ENCODE measurements at places on chromosomes 6 and 20.

DNA sequence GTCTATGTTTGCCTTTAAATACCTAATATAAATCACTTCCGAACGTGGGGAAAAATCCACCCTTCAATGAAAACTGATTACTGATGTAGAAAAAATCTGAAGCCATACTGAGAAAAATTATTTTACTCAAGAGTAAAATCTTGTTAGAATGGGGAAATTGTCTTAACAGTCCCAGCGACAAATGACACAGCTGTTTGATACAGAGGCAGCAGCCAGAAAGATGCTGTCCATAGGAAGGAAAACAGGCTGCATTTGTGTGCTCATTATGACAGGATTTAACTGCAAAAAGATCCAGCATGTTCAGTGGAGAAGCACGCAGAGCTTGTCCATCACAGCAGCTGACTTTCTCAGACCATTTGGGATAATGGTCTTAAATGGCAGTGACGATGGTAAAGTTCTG lies 443.0 kb downstream of the TFAP2B start:
- DNase-seq, result no peak

GRCh38 chr6:166526937-166527336 lies 59.5 kb downstream of the RAMACL start:
- peak; percentile 26 for DNase-seq

GRCh38 chr6:84748376-84748775 lies 16.0 kb downstream of the TBX18 start:
- DNase-seq, result no peak

DNA sequence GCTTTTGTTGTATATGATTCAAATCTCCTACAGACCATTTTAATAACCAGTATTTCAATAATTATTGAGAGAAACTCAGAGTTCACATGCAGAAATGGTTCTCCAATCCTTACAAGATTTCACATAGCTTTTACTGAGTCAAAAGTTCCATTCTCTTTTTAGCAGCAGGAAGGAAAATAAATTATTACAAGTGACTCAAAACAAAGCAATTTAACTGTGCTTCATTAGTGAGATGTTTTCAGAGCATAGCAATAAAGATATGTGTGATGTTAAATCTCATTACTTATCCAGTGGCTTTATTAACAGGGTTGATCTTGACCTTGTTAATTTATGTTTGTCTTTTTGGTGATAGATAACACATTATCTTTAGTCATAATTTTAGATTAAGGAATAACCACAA lies 22.0 kb downstream of the KIF13A start:
- peak; percentile 54 for DNase-seq

GRCh38 chr6:2952557-2953095 lies 18.7 kb downstream of the SERPINB6 start:
- peak; percentile 96 for DNase-seq

DNA sequence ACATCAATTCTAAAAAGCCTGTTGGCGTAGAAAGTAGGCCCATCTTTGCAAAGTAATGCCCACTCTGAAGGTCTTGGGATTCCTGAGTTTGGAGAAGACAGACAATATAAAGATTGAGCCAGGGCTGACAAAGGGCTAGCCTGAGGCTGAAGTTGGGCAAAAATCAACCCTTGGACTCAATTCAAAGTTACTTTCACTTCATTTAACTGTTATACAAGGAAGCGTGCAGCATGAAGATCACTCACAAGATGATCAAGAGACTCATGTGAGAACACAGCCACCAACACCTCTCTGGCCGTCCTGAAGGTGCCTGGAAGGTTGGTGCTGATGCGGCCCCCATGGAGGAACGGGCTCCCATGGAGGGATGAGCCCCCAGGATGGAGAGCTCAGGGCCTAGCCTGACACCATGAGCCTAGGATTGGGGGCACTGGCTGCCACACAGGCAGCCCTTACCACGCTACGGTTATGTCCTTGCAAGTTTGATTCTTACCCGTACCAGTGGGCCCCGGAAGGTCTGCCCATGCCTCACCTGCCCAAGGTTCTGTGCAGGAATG lies 26.6 kb downstream of the FOXC1 start:
- DNase-seq, result peak; percentile 44

DNA sequence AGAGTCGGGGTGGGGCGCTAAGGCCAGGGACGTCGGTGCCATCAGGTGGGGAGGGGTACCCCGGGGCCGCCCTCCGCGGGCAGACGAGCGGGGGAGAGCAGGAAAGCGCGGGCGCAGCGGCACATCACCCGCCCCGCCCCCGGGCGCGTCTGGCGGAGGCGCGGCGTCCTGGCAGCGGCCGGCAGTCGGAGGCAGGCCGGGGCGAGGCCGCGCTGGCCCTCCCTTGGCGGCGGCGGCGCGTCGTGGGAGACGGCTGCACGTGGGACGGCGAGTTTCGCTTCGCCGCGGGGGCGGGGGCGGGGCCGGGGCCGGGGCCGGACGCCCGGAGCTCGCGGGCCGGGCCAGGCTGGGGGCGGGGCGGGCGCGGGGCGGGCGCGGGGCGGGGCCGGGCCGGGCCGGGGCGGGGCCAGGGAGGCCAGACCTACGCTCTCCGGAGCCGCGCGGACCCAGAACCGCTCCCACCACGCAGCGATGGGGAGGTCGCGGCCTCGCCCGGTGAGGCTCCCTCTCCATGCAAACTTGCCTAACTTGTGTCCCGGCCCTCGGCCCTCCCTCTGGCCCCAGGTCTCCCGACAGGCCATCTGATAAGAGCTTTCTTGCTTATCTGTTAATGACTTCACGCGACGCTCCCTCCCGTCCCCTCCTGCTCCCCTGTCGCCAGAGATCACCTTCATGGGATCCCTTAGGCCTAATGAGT lies 12.5 kb downstream of the ITPR3 start:
- peak; percentile 98 for DNase-seq

DNA sequence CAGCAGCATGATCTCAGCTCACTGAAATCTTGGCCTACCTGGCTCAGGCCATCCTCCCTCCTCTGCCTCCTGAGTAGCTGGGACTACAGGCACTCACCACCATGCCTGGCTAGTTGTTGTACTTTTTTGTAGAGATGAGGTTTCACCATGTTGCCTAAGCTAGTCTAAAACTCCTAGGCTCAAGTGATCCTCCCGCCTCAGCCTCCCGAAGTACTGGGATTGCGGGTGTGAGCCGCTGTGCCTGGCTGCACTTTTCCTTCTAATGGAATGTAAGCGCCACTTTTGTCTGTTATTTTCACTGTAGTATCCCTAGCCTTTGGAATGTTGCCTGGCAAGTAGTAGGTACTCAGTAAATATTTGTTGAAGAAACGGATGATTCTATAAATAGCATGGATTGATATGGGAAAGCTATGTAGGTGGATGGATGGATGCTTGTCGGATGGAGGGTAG lies 10.4 kb upstream of the TRIB3 start:
- DNase-seq, result no peak

- DNase-seq, result no peak
Observed at GRCh38 chr6:13915561-13916229, 9.1 kb upstream of the RNF182 start.

DNA sequence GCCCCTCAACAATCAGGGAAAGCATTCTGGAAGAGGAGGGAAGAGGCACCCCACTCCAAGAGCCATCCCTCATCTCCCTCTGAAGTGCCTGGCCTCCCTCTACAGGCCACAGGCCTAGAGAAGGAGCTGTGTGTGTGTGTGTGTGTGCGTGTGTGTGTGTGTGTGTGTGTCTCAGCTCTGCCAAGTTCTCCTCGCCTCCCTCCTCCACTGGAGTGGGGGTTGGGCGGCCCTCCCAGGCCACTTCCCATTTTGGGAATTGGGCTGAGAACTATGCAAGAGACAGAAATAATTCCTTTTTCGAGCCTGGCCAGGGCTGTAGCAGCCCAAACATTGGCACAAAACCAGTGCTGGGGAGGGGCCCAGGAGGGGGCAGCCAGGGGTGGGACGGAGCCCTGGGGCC lies 35.7 kb downstream of the KCNB1 start:
- DNase-seq, result no peak

DNA sequence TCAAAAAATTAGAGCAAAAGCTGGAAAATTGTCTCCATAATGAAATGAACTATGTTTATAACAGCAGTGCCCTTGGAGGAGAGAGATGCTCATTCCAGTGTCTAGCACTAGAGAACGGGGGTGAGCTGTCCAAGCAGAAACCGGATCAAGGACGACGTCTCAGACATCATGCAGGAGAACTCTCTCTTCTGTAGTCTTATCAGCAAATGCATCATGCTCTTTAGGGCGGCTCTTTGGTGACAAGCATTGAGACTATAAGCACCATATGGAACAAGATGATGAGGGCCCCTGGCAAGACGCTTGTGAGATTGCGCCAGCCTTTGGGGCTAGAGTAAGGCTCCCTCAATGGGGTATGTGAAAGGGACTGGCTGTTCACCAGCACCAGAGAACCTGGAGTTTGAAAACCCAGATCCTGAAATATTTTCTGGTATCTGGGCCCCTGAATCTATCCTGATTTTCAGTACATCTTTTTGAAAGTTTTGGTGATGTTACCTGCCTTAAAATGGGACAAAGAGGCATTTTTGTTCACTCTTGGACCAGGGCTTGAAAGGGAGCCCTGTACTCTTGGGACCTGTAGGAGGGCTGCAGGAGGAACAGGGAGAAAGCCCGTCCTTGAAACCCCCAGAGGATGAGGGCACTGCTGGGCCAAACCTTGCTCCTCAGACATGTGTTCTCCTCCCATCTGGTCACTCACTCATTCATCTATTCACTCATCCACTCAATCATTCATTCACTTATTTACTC lies 127.6 kb downstream of the TTLL2 start:
- no peak for DNase-seq

DNA sequence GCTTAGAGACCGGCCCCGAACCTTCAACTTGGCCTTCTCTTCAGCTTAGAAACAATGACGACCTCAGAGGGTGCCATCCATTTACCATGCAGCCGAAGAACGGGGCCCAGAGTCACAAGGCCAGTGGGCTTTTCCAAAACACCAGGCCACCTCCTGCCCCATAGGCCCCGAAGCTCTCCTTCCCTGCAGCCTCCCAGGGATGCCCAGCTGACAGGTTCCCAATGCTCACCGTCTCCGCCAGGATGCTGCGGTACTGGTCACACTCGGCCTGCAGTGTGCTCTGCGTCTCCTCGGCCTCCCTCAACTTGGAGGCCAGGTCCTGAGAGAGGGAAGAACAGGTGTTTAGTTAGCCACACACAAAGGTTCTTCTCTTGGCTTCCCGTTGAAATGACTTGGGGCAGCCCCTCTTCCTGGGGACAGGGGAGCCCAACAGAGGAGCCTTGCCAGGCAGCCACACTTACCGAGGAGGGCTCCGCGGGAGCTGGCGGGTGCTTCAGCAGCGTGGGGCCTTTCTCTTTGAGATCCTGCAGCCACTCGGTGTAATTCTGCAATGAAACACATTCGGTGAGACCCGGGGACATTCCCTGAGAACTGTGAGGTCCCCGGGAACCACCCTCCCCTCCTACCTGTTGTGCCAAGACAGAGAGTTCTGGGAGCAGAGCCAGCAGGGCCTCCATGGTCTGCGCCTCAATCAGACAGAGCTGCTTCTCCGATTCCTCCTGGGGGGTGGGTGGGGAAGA lies 51.5 kb downstream of the DSTN start:
- DNase-seq, result peak; percentile 76

DNA sequence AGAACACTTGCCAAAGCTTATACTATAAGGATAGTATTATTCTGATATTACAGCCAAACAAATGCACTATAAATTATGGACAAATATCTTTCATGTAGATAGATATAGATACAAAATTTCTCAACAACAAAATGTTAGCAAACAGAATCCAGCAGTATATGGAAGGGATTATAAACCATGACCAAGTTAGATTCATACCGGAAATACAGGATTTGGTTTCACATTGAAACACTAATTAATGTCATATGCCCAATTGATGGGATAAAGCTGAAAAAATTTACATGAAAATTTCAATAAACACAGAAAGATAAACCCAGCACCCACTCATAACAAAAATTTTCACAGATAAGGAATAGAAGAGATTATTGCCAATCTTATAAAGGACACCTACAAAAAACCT lies 770.3 kb upstream of the SLC35B3 start:
- no peak for DNase-seq

GRCh38 chr20:36836591-36837269 lies 39.2 kb upstream of the TLDC2 start:
- peak; percentile 51 for DNase-seq

DNA sequence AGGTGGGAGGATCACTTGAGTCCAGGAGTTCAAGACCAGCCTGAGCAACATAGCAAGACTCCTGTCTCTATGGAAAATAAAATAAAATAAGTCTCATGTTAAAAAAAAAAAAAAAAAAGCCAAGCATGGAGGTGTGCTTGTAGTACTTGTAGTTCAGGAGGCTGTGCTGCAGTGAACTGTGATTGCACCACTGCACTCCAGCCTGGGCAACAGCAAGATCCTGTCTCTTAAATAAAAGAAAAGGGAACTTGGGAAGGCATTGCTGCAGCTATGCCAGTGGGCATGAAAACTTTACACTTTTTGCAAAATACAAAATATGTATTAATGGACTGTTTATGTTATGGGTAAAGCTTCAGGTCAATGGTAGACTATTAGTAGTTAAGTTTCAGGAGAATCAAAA lies 37.5 kb upstream of the REV3L start:
- DNase-seq, result no peak

DNA sequence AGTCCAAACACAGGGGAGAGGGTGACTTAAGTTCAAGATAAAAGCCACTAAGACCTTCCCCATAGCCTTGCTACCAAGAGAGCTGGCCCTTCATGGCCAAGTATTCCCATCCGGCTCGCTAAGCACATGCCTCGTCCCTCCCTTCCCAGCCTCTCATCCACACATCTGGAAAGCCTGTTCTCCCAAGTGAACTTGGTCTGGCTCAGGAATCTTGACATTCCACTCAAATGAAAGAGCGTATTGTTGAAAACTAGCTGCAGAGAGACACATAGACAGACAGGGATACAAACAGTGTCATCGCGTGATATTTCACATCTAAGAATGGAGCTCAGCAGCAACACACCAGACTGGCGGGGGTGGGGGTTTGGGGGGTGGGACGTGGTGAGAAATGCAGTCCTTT lies 182.8 kb upstream of the FOXQ1 start:
- peak; percentile 75 for DNase-seq

GRCh38 chr20:24149175-24149574 lies 160.6 kb upstream of the GGTLC1 start:
- peak; percentile 62 for DNase-seq

DNA sequence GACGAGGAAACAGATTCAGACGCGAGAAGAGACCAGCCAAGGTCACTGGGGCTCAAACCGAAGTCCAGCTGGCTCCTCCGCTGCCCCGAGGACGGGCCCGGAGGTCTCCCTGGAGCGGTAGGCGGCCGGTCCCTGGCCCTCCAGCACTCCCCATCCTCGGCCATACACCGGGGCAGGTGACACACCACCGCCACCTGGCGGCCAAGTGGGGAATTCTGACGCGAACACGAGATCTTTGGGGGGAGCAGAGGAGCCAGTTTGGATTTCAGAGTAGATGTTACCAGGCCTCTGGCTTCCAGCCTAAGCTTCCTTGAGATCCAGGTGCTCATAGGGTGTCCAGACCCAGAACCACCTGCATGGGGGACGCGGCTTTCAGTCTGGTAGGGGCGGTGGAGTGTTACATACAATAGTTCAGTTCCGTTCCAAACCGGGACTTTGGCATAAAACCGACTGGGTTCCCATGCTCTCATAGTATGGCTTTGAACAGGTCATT lies 16.1 kb downstream of the BPIFB1 start:
- peak; percentile 94 for DNase-seq

GRCh38 chr20:5973172-5973571 lies 22.7 kb downstream of the MCM8 start:
- peak; percentile 51 for DNase-seq

Measured in osteoblast (primary cell).